Activated CD8-positive, alpha-beta T cell treated with anti-CD3 and anti-CD28 coated beads for 36 hours (primary cell): ENCODE measurements at places on chromosomes 6 and 20. TPM values are rescaled to one million over a fixed set of nuclear protein-coding genes. Genes with fewer than 3 reads are reported as not detected.

GRCh38 chr6:55064711-55065420 is 109.4 kb upstream of the HCRTR2 start:
- DNase-seq, result no peak

NECAB3 gene
- total RNA-seq, result 16.0 TPM

PAK1IP1 gene
- 35.5 TPM for total RNA-seq

MEP1A gene
- not detected for total RNA-seq

PCIF1 gene
- total RNA-seq, result 27.8 TPM

MCHR2 gene
- not detected for total RNA-seq

DNA sequence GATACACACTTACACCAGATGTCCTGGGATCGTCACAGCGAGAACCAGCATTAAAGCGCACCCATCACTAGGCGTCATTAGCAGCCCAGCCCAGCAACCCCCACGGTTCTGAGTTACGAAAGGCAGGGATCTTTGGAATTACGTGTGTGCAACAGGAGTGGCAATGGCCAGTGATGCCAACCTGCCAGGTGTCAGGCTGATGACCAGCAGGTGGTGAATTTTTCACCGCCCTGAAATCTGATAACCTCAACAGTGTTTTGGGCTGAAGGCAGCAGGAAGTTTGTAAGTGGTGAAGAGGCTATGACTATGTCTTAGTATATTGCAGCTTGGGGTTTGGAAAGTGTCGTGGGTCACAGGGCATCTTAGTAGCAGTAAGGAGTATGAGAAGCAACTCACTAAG is 166.1 kb downstream of the TMEM242 start:
- DNase-seq, result no peak

DNA sequence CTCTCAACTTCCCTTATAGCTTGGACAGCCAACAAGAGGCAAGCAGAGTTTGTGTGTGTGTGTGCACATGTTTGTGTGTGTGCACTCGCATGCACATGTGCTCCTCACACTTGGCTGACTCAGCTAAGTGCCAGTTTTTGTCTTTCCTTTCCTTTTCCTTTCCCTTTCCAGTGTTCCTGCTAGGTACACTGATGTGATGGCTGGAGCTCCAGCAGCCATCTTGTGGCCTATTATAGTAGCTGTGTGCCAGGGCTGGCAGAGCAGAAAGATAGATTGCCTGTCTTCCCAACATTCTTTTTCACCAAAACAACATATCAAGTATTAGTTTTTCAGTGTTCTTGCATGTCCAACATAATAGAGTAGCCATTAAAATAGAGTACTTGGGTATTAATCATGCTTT is 79.5 kb downstream of the AK9 start:
- DNase-seq, result no peak

GSTA1 gene
- not detected for total RNA-seq

GRCh38 chr6:100138346-100139022 is 144.5 kb upstream of the MCHR2 start:
- no peak for DNase-seq

GRCh38 chr6:155292711-155293110 is 21.6 kb downstream of the TFB1M start:
- DNase-seq, result no peak

DACT2 gene
- total RNA-seq, result not detected

GRIK2 gene
- not detected for total RNA-seq

- DNase-seq, result no peak
Measured at GRCh38 chr6:129498541-129498940, 211.4 kb downstream of the ARHGAP18 start.

DNA sequence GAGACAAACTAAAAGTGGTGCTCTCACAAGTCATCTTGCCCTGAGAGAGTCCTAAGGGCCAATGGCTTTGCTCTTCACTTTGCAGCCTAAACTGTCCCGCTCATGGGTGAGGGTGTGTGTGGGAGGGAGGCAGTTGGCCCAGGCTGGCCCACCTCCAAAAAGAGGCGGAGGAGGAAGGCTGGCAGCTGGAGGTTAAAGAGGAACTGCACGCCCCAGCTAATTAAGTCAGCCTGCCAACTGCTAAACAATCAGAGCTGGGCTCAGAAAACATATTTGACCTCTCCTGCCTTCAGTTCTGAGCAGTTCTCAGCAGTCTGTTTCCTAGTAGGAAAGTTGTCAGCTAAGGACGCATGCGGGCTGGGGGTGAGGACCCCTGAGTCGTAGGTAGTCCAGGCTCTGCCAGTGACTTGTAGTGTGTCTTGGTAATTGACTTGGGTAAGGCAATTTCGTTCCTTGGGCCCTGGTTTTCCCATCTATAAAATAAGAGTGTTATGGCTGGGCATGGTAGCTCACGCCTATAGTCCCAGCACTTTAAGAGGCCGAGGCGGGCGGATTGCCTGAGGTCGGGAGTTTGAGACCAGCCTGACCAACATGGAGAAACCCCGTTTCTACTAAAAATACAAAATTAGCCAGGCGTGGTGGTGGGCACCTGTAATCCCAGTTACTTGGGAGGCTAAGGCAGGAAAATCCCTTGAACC is 17.0 kb downstream of the GSS start:
- no peak for DNase-seq

BPIFA1 gene
- not detected for total RNA-seq

DNA sequence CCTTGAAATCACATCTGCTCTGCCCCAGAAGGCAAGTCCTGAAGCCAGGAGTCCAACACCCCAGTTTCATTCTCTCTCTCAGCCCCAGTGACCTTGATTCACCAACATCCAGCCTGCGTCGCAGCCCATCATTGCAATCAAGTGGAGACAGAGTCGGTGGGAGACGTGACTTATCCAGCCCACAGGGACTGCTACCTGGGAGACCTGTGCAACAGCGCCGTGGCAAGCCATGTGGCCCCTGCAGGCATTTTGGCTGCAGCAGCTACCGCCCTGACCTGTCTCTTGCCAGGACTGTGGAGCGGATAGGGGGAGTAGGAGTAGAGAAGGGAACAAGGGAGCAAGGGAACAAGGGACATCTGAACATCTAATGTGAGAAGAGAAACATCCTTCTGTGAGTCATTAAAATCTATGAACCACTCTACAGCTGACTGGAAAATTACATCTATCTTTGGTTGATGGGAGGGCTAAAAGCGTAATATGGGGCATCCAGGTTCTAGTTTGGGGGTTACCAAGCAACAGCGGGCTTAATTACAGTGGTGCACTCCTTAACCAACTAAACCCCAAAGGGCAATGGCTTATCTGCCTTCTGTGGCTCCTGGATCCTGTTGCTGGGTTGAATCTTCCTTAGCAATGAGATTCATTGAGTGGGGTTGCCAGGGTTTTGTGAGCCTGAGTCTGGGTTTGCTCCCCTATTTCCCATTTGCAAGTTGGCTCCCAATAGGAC is 2.5 kb downstream of the LY6G6D start:
- DNase-seq, result no peak

PIGT gene
- total RNA-seq, result 47.7 TPM

GRCh38 chr6:119559586-119559985 is 210.0 kb upstream of the MAN1A1 start:
- no peak for DNase-seq

GRCh38 chr20:47727170-47727880 is 58.0 kb downstream of the SULF2 start:
- peak; percentile 92 for DNase-seq

PPP1R16B gene
- 81.4 TPM for total RNA-seq

DNA sequence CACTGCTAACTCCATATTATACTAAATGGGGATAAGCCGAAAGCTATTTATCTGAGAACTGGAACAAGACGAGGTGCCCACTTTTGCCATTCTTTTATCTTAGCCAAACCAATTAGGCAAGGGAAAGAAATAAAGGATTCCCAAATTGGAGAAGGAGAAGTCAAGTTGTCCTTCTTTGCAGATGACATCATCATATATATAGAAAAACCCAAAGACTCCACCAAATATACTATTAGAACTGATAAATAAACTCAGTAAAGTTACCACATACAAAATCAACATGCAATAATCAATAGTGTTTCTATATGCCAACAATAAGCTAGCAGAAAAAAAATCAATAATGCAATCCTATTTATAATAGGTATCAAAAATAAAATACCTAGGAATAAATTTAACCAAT is 570.3 kb upstream of the EPHA7 start:
- DNase-seq, result no peak

- no peak for DNase-seq
Measured at GRCh38 chr20:38296433-38296832, 7.5 kb upstream of the BPI start.

DNA sequence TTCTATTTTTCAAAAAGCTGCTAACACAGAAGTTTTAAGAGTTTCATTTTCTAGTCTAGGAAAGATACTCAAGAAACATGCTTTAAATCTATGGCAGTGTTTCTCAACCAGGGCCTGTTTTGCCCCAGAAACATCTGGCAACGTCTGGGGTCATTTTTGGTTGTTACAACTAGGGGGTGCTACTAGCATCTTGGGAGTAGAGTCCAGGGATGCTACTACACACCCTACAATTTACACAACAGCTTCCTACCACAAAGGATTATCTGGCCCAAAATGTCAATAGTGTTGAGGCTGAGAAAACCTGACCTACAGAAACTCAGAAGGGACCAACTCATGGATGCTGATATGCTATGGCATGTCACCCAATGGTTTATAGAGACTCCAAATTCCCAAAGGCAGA is 24.4 kb downstream of the SERAC1 start:
- no peak for DNase-seq

GRCh38 chr20:62411479-62412193 is 4.6 kb upstream of the CABLES2 start:
- DNase-seq, result no peak

DNA sequence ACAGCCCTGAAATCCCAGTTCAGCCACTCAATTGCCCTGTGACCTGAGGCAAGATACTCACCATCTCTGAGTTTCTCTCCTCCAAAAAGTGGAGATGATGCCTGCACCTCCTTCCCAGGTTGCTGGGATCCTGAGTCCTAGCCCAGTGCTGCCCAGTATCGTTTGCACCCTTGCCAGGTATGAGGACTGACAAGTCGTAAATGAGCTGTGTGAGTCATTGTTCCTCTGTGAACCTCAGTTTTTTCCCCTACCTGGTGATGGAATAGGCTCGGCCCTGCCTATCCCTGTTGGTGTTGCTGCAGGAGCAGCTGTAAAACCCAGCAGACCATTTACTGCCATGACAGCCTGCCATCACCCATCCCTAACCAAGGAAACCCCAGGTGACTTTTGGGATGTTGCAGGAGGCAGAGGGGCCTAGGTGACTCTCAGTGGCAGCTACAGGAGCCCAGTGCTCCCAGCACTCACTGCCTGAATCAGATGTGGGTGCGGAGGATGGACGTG is 229.3 kb downstream of the SYNDIG1 start:
- DNase-seq, result no peak
